HEK293T (cell line): ENCODE measurements at places on chromosomes 5 and 9.

- no peak for DNase-seq
Observed at GRCh38 chr5:32392039-32392438, 52.5 kb downstream of the ZFR start.

DNA sequence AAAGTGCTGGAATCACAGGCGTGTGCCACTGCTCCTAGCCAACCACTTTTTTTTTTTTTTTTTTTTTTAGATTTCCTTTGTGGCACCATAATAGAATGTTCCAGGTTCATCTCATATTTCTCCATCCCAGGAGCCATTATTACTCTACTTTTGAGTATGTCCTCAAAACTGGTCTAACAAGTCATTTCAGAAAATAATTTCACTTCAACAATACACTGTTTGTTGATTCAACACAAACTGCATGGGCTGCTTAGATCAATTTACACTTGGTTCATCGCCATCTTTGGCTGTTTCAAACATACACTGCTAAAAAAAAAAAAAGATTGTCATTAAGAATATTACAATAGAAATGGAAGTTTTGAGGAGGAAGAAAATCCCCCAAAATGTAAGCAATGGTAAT is 57.9 kb downstream of the CSNK1A1 start:
- DNase-seq: no peak

GRCh38 chr5:132668706-132669454 is 4.9 kb upstream of the IL4 start:
- no peak for DNase-seq

- no peak for DNase-seq
Observed at GRCh38 chr5:40400245-40400644, 279.5 kb upstream of the PTGER4 start.

DNA sequence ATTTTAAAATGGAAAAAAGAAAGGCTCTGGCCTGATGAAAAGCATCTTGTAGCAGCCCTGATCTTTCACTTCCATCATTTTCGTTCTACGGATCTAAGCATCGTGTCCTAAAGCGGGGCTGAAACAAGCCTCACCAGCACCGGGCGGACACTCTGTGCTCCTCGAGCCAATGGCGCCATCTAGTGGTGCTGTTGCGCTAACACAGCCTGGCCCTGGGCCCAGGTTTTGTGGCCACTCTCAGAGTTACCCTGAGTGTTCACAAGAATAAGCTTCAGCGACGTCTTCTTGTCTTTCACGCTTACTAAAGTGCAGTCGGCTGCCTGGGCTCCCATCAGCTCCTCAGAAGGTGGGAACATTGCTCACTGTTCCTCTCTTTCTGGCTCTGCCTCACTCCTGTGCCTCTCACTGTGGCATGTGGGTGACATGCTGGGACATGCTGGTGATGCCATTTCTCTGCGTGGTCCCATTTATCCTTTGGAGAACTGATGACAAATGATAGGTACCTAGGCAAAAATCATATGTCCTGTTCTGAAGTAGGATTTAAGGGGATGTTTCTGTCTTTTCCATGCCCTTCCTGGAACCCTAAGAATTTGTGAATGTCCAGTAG is 32.7 kb downstream of the DMRT3 start:
- peak; percentile 61 for DNase-seq

- peak; percentile 17 for DNase-seq
Observed at GRCh38 chr9:28774433-28775235, 1201.4 kb upstream of the C9orf72 start.

DNA sequence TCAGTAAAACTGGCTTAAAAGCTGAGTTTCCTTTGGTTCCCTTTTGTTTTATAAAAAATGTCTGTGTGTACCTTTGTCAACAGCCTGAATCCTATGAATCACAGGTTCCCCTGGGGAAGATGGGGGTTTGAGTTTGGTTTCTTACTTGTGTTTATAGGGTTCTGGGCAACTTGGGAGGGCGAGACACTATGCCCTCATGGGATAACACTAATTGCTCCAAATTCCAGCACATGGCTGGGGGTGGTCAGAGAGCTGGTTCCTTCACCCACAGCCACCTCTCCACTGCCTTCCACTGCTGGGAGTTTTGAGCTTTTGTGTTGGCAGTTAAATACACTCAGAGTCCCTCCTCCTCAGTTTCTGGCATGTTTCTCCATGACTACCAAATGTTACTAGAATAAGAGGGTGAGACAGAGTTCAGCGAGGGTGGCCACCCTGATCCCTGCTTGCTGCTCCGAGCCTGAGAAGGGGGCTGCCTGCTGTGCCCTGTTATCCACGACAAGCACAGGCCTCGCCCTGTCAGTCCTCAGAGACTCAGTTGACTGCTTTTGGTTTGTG is 83.0 kb upstream of the EPB41L4B start:
- DNase-seq: no peak

- no peak for DNase-seq
Observed at GRCh38 chr9:99820685-99821395, 845 bp upstream of the NR4A3 start.

DNA sequence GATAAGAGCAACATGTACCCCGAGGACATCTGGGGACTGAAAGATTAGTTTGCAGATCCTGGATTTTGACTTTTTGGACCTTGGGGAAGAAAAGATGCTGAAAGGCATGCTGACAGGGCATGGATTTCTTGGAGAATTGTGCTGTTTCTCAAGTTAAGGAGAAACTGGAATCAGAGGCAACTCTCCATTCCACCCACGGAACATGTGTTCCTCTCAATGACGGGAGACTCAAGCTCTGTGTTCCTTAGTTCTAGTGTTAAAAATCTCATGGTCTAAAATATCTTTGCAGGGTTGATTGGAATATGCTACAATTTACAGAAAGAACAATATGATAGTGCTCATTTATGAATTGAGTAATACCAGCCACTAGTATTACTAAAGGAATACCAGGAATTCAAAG is 34.4 kb upstream of the CDH12 start:
- no peak for DNase-seq

GRCh38 chr5:172506921-172507320 is 52.6 kb upstream of the SH3PXD2B start:
- DNase-seq: no peak

- no peak for DNase-seq
Observed at GRCh38 chr9:107919263-107919662, 429.7 kb upstream of the KLF4 start.

DNA sequence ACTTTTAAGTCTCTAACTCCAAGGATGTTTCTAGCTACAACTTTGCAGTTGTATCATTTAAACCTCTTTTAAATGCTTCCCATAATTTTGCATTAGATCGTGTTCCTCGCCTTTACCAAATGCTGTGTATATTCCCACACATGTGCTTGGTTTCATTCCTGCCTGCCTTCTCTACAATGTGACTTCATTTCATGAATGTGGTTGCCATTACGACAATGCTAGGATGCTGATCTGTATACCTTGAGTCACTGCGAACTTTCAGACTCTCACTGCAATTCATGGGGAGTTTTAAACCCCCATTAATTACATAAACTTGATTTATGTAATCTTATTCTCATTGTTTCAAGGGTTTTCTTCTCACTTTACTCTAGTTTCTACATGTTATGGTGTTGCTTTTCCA is 50.3 kb downstream of the UBE2QL1 start:
- DNase-seq: no peak
